Epithelial cell of alveolus of lung (primary cell): ENCODE measurements at places on chromosomes 3 and 15. TPM values are rescaled to one million over a fixed set of nuclear protein-coding genes. Genes with fewer than 3 reads are reported as not detected.

The ACAD9 gene
- total RNA-seq = 21.2 and 33.7 TPM in 2 replicates

The GABRA5 gene
- 0.24 and 0.26 TPM in 2 replicates for total RNA-seq

The CCR8 gene
- total RNA-seq = not detected in 2 replicates

The KIF15 gene
- total RNA-seq = 4.9 and 7.6 TPM in 2 replicates

The IL12A gene
- 4.4 and 6.9 TPM in 2 replicates for total RNA-seq

The CLCN2 gene
- 1.7 and 6.5 TPM in 2 replicates for total RNA-seq

The LYZL4 gene
- total RNA-seq = not detected in 2 replicates

The HTR3E gene
- not detected in 2 replicates for total RNA-seq

The MCF2L2 gene
- 0.52 and 1.4 TPM in 2 replicates for total RNA-seq

The PTX3 gene
- 15.2 and 417 TPM in 2 replicates for total RNA-seq

The NANOGP8 gene
- not detected in 2 replicates for total RNA-seq

The HRG gene
- not detected in 2 replicates for total RNA-seq

The MAP6D1 gene
- total RNA-seq = 1.4 and 3.5 TPM in 2 replicates

The FSIP1 gene
- total RNA-seq = 0.16 and 0.26 TPM in 2 replicates

The EFHB gene
- 1.4 TPM in 1 of 2 replicates, not detected in the other for total RNA-seq

The FGF12 gene
- total RNA-seq = 0.52 and 2.9 TPM in 2 replicates

The SLC28A1 gene
- total RNA-seq = not detected in 2 replicates

The FBXW12 gene
- total RNA-seq = not detected in 2 replicates

The SRPRB gene
- total RNA-seq = 31.2 and 51.6 TPM in 2 replicates

The ANKUB1 gene
- not detected in 2 replicates for total RNA-seq

The CIDEC gene
- not detected in 2 replicates for total RNA-seq

The TGM5 gene
- not detected in 2 replicates for total RNA-seq

The ZNF80 gene
- not detected in 2 replicates for total RNA-seq

The GOLGA8S gene
- not detected in 2 replicates for total RNA-seq

The CHRD gene
- total RNA-seq = 0.52 and 18.3 TPM in 2 replicates

The GOLGA8G gene
- not detected in 2 replicates for total RNA-seq
